ENCODE measurements at places on chromosomes 1 and 21.

GRCh38 chr1:40532062-40532389 lies 589 bp downstream of the ZNF684 start:
- no peak for DNase-seq

DNA sequence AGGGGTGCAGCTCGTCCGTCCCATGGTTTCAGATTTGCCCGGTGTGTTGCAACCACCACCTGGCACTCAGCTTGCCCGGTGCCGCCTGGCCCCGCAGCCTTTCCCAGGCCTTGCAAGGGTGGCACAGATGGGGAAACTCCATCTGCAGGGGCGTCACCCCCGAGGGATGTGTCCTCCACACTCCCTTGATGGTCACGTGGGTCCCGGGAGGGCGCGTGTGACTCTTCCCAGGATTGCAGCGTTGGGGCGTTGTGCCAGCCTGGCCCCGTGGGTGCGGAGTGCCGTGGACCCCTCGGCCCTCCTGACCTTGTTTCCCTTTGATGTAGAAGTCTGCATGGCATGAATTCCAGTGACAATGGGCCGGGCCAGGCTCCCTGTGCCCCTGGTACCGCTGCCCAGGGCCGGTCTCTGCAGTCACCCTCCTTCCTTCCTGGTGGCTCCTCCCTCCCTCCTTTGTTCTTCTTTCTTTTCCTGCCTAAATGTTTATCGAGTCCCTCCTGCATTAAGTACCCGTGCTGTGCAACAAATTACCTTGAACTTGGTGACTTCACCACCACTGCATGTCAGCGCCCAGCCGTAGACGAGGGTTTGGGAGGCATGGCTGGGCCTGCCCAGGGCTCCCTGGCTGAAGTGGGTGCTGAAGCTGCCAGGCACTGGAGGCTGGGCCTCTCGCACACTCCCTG lies 22.9 kb downstream of the RRP1 start:
- no peak for DNase-seq

- DNase-seq, result no peak
These were observed 120.3 kb downstream of the C1orf21 start for GRCh38 chr1:184507165-184507564.

GRCh38 chr21:31752352-31752751 lies 20.4 kb upstream of the SCAF4 start:
- DNase-seq, result no peak

DNA sequence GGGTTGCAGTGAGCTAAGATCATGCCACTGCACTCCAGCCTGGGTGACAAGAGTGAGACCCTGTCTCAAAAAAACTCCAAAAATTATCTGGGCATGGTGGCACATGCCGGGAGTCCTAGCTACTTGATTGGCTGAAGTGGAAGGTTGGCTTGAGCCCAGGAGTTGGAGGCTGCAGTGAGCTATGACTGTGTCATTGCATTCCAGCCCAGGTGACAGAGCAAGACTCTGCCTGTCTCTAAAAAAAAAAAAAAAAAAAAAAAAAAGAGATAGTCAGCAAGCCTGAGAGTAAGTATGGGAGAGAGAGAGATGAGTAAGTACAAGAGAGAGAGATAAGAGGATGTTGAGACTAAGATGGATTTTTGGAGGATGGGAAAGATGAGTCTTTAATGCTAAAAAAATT lies 180.8 kb upstream of the CACYBP start:
- DNase-seq, result no peak

DNA sequence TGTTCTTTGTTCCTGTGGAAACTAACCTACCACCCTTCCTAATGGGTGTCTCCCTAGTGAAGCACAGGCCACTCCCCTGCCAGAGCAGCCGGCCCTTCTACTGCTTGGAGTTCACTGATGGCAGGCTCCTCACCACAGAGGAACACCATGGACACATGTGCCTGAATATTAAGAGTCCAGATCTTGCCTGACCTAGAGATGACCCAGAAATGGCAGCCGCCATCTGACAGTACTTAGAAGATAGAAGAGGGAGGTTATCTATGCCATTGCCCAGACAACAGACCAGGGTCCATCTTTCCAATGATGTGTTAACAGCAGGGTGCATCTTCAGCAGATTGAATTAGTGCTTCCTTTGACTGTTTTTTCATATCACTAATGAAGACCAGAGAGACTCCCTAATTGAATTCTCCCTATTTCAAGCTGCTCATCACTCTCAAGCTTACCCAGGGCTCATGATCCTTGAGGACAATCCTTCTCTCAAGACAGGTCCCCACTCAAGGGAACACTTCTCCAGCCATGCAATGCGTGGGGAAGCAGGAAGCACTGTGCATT lies 59.8 kb downstream of the PLEKHA6 start:
- no peak for DNase-seq

- no peak for DNase-seq
These were observed 59.5 kb upstream of the PCP4 start for GRCh38 chr21:39807738-39808137.
